ENCODE measurements at places on chromosomes 12 and 14. TPM values are rescaled to one million over a fixed set of nuclear protein-coding genes. Genes with fewer than 3 reads are reported as not detected.

The FKBP3 gene
- total RNA-seq: 95.1 TPM

DNA sequence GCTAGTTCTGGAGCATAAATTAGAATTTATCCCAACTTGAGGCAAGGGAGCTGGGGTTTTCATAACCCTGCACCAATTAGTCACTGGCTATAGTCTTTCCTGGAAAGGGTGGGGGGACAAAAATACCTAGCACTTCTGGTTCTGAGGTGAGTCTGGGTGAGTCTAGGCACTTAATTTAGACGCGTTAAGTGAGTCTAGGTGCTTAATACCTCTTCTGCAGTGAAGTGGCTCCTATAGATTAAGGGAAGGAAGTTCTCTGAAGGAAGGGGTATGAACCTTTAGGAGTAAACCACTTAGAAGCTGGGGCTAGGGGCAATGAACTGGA lies 251.7 kb downstream of the EFCAB11 start:
- no peak for DNase-seq
- peaks cover 7% of the 10 kb centered on the region for H3K4me1 ChIP-seq
- H3K4me3 ChIP-seq: no peak overlapping the region

- no peak for DNase-seq
- H3K27me3 ChIP-seq: no peaks in the 10 kb centered on the region
- H3K4me3 ChIP-seq: no peak overlapping the region
- no peaks in the 10 kb centered on the region for H3K4me1 ChIP-seq
- no peaks in the 10 kb centered on the region for H3K36me3 ChIP-seq
These were observed 43.7 kb upstream of the HECTD1 start for GRCh38 chr14:31251028-31251958.

DNA sequence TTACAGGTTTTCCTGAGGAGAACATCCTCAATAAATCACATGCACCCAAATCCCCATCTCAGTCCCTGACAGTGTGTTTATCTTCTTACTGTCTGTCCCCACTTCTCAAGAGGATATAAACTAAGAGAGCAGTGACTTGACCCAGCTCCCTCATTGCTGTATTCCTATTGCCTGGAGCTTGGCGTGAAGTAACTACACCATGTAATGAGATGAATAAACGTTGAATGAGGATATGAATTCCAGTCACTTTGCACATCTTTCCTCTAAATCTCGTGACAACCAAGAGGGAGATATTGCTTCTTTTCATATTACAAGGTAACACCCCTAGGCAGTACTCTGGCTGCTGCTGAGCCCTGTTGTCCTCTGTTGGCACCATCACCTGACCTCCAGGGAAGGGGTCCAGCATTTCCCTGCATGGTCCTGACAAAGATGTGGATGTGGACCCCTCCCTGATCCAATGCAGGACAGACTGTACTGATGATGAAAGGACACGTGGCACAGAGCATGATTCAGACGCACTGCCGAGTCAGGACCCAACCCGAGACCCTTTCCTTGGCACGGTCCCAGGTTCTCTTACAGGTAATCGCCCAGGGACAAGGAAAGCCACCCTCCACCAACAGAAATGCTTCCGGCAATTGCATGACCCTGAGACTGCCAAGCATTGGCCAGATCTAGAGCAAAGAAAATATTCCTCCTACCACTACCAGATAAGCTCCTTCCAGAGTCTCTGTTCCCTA lies 47.7 kb upstream of the CPM start:
- no peak for DNase-seq
- no peaks in the 10 kb centered on the region for H3K4me1 ChIP-seq
- no peak overlapping the region for H3K4me3 ChIP-seq
- H3K27ac ChIP-seq: no peak overlapping the region
- no peaks in the 10 kb centered on the region for H3K27me3 ChIP-seq

- H3K27ac ChIP-seq: no peak overlapping the region
- H3K4me3 ChIP-seq: no peak overlapping the region
- H3K4me1 ChIP-seq: no peaks in the 10 kb centered on the region
- no peaks in the 10 kb centered on the region for H3K36me3 ChIP-seq
These were observed 102.8 kb downstream of the STXBP6 start for GRCh38 chr14:24947131-24947530.

DNA sequence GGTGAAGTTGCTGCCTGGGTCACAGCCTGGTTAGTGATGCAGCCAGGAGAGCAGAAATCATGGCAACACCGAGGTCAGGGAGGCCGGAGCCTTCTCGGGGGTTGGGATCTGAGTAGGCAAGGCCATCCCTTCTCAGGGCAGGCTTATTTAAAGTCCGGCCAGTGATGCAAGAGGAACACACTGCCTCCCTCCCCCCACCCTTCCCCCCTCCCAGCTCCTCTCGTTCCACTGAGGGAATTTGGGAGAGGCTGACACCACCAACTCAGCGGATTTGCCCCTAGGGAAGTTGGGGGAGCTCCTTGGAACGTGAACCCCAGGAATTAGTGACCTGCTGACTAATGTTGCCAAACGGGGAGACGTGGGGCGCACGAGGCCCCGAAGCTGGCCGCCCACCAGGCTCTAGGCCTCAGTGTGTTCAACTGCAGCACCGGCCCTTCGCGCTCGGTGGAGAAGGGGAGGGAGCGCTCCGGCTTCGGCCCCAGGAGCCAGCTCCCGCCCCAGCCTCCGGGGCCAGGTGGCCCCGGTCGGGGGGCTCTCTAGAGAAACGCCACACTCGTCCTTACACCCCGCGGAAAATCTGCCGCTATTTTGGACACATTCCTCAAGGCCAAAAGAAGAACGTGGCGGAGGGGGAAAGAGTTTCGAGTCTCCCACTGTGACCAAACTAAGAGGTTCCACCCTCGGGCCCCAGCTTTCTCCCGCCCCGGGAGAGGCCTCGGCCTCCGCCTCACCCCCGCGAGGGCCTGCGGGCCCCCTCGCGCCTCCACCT lies 1.6 kb downstream of the CTDSP2 start:
- peak; percentile 62 for DNase-seq
- peaks cover 33% of the 10 kb centered on the region for H3K4me1 ChIP-seq
- H3K4me3 ChIP-seq: peak overlapping the region; percentile 97
- no peaks in the 10 kb centered on the region for H3K36me3 ChIP-seq

The GPR65 gene
- total RNA-seq: not detected

GRCh38 chr12:47891356-47891755 lies 13.4 kb downstream of the VDR start:
- no peak for DNase-seq
- H3K4me1 ChIP-seq: peaks cover 2% of the 10 kb centered on the region
- peaks cover 5% of the 10 kb centered on the region for H3K27me3 ChIP-seq
- no peak overlapping the region for H3K4me3 ChIP-seq
- no peaks in the 10 kb centered on the region for H3K36me3 ChIP-seq

DNA sequence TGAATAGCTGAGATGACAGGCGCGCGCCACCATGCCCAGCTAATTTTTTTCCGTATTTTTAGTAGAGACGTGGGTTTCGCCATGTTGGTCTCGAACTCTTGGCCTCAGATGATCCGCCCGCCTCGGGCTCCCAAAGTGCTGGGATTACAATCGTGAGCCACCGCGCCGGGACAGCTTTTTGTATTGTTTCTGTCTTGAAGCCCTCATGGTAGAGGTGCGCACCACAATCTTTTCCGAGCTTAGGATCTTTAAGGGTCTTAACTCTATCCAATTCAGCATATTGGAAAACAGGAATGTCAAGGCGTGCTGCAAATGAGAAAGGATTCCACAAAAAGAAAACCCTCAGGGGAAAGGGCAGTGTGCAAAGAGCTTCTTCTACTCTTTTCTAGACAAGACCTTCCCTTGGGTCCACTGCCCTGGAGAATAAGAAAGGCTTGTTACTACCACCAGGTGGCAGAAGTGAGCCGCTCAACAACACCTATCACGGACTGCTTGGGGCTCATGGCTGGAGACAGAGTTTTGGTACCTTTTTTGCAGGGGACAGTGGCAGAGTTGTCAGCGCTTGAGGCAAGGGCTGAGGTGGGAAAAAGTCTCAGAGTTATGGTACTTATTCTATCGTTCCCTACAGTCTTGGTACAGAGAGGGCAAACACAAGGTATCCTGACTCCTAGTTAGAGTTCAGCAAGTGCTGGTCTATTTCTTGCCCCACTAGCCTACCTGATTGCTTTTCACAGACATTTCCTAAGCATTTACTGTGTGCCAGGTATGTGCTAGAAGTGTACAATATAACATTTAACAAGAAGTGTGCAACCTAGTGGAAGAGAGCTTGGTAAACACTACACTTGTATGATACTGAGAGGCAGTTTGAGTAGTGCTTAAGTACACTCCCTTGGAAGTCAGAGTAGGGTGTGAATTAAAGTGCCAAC lies 16.4 kb upstream of the SP7 start:
- no peak overlapping the region for H3K4me3 ChIP-seq
- H3K27ac ChIP-seq: no peak overlapping the region
- H3K4me1 ChIP-seq: no peaks in the 10 kb centered on the region
- peak; percentile 76 for DNase-seq
- H3K36me3 ChIP-seq: no peaks in the 10 kb centered on the region
- H3K27me3 ChIP-seq: no peaks in the 10 kb centered on the region

DNA sequence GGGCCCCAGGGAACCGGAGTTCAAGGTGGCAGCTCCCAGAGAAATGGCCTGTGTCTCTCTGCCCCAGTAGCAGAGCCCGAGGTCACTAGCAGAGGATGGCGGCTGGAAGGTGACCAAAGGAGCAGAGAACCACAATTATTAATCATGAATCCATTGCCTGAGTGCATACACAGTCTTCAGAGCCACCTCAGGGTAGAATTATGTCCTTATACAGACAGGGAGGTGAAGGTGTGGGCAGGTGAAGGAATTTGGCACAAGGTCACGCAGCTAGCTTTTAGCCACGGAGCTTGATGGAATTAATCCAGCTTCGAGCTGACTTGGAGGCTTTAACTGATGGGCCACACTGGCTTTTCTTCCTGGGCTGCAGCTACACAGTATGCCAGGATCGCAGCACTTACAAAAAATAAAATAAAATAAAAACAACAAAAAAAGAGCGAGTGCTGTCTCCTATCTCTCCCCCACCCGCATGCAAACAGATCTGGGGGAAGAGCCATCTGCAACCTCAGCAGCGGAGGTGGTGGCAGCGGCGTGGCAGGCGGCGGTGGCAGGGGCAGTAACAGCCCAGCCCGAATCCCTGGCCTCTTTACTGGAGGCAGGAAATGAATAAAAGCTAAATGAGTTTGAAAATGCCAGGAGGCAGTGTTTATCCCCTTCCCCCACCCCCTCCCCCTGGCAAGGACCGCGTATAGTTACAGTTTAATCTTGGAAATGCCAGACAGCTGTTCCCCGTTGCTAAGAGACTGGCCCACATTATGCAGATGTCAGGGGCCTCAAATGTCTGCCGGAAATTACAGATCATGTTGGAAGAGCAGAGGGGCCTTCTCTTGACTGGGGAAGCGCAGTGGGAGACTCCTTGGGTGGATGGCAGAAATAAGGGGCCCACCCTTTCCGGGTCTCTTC lies 93.5 kb downstream of the LRRC74A start:
- peaks cover 68% of the 10 kb centered on the region for H3K4me1 ChIP-seq
- H3K36me3 ChIP-seq: no peaks in the 10 kb centered on the region
- H3K27me3 ChIP-seq: peaks cover 16% of the 10 kb centered on the region

DNA sequence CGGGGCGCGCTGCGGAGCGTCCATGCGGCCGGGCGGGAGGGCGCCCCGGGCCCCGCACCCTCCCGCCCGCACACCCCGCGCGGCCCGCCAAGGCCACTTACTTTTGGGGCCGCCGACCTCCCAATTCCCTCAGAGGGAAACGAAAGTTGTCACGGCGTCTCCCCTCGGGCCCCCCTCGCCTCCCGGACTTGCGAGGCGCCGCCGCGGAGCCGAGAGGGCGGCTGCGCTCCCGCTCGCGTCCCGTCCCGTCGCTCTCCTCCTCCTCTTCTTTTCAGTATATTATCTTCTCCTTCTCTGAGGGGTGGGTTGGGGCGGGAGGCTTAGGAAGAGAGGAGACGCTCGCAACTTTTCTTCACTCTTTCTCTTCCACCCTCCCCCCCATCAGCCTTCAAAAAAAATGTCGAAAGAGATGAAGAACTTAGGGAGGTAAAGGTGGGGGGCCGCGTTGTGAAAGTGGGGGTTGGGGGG lies 613 bp downstream of the DUSP16 start:
- H3K4me1 ChIP-seq: peaks cover 22% of the 10 kb centered on the region
- peak overlapping the region; percentile 93 for H3K27ac ChIP-seq
- H3K36me3 ChIP-seq: peaks cover 5% of the 10 kb centered on the region
- DNase-seq: no peak

The CDCA3 gene
- 5.2 TPM for total RNA-seq

DNA sequence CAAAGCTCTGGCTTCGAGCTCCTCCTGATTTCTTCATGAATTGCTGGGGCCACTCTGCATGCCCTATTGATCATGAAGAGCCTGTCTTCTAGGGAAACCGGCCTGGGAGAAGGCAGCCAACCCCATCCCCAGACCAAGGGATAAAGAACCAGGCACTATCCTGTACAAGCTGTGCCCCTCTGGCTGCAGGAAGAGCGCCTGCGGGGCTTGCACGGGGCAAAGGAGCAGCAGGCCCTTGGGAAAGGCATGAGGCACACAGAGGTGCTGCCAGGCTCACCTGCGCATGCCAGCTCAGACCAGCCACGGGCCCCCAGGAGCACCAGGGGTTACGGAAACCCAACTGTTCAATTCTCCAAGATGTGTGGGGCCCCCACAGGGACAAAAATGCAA lies 2.1 kb downstream of the ITPK1 start:
- peak overlapping the region; percentile 86 for H3K4me3 ChIP-seq
- DNase-seq: no peak
- H3K4me1 ChIP-seq: peaks cover 18% of the 10 kb centered on the region
- H3K27ac ChIP-seq: peak overlapping the region; percentile 85
- no peaks in the 10 kb centered on the region for H3K36me3 ChIP-seq

DNA sequence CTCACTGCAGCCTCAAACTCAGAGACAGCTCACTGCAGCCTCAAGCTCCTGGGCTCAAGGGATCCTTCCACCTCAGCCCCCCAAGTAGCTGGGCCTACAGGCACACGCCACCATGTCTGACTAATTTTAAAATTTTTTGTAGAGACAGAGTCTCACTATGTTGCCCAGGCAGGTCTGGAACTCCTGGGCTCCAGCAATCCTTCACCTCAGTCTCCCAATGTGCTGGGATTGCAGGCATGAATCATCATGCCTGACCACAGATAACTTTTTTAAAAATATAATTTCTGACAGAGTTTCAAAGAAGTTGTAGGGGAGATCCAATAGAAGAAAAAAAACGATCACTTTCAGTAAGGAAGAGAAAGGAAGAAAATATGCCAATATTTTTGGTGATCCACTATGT lies 189.7 kb upstream of the CDKN3 start:
- H3K27ac ChIP-seq: no peak overlapping the region
- H3K36me3 ChIP-seq: peaks cover 4% of the 10 kb centered on the region
- no peak overlapping the region for H3K4me3 ChIP-seq
- no peaks in the 10 kb centered on the region for H3K4me1 ChIP-seq
- no peak for DNase-seq

Data from glutamatergic neuron (in vitro differentiated cells).